Activated CD4-positive, alpha-beta T cell treated with anti-CD3 and anti-CD28 coated beads for 1 hour (primary cell): ENCODE measurements at places on chromosomes 16 and 17.

GRCh38 chr16:73196670-73197069, 148.7 kb upstream of the ZFHX3 start:
- no peak for DNase-seq

DNA sequence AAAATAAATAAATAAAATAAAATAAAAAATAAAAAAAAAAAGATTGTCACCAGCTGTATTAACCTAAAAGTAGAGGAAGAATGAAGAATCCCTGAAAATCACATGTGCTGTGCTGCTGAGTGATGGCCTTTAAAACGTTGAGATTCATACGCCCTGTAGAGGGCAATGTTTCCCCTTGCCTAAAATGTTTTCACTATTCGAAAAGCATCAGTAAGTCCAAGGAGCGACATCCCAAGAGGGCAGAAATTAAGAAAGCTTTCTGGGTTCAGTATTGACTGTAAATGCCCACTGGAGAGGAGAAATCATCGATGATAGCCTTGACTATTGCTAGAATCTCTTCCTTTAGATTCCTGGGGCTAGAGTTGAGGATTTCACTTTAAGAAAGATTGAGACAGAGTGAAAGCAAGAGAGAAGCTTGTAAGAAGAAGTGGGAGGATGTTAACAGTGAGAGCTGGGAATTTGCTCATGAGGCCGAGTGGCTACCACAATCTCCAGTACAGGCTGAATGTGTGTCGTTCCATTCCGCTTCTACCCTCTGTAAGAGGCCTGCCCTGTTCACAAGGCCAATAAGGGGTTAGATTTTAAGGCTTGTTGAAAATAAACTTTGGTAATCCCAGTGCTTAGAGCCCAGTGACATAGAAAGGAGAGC, 170.8 kb upstream of the FAM20A start:
- no peak for DNase-seq

- DNase-seq, result no peak
Measured at GRCh38 chr16:57058291-57058861, 34.0 kb upstream of the CPNE2 start.

GRCh38 chr17:34840750-34841149, 120.5 kb downstream of the CCT6B start:
- no peak for DNase-seq

- DNase-seq, result no peak
Measured at GRCh38 chr16:85689285-85689949, 663 bp upstream of the GINS2 start.

GRCh38 chr17:4006165-4006589, 41.9 kb upstream of the ATP2A3 start:
- DNase-seq, result no peak

- no peak for DNase-seq
Measured at GRCh38 chr16:9362050-9362449, 270.6 kb downstream of the HAPSTR1 start.

- DNase-seq, result no peak
Measured at GRCh38 chr17:57706761-57707160, 38.3 kb downstream of the CCDC182 start.

- DNase-seq, result no peak
Measured at GRCh38 chr17:10605221-10605783, 51.8 kb downstream of the MYH3 start.

GRCh38 chr17:79785900-79786810, 8.2 kb downstream of the CBX2 start:
- DNase-seq, result no peak

- no peak for DNase-seq
Measured at GRCh38 chr16:52499060-52499440, 47.9 kb downstream of the TOX3 start.

DNA sequence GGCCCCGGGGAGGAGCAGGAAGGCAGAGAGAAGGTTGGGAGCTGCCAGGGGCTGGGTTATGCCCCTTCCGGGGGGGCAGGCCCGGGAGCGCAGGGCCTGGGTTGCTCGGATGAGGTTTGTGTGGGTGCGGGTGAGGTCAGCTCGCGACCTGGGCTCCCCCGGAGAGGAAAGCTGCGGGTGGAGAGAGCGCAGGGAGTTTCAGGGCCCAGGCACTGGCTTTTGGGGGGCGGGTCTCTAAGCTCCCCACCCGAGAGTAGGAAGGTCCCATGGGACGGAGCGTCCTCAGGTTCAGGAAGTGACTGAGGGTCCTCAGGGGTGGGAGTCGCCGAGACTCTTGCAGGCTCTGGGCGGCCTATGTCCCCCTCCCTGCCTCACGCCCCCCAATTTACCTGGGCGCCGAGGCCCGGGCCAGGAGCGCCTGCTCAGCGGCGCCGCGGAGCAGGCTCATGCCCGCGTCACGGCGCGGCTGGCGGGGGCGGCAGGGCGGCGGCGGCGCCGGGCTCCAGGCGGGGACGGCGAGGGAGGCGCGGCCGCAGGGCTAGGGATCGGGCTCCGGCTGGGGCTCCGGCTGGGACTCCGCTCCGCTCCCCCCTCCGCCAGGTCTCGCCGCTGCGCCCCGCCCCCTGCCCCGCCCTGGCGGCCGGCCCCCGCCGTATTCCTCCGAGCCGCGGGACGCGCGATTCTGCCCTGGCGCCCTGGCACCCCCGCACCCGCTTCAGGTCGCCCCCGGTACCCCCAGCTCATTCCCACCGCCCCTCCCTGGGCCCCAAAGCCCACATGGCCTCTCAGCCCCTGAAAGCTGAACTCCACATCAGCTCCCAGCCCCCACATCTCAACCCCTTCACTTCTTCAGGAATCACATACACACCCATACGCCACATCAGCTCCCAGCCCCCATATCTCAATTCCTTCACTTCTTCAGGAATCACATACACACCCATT, at the start of gene DOK4:
Gene DOK4 (minus strand): TSS at position 578 of the 942 bp plus-strand sequence. CDS start 6,986 bp downstream, outside the sequence.
- DNase-seq, result peak; percentile 69

DNA sequence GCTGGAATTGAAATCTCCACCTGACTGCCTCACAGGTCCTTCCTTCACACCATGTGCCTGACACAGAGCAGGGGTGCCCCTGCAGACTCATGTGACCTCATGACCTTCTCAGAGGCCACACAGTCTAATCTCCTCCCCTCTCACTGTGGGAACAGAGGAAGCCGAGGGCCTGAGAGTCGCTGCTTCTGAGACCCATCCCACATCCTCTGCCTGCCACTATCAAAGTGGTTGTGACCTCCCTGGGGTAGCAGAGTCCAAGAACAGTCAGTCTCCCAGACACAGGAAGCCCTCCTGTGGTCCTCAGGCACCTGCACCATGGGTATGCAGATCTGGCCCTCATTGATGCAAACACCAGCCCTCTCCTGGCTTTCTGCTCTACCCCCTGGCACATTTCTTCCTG, 78.5 kb downstream of the RAB11FIP4 start:
- DNase-seq, result no peak

GRCh38 chr17:40730970-40731369, 24.2 kb downstream of the KRT25 start:
- DNase-seq, result no peak

DNA sequence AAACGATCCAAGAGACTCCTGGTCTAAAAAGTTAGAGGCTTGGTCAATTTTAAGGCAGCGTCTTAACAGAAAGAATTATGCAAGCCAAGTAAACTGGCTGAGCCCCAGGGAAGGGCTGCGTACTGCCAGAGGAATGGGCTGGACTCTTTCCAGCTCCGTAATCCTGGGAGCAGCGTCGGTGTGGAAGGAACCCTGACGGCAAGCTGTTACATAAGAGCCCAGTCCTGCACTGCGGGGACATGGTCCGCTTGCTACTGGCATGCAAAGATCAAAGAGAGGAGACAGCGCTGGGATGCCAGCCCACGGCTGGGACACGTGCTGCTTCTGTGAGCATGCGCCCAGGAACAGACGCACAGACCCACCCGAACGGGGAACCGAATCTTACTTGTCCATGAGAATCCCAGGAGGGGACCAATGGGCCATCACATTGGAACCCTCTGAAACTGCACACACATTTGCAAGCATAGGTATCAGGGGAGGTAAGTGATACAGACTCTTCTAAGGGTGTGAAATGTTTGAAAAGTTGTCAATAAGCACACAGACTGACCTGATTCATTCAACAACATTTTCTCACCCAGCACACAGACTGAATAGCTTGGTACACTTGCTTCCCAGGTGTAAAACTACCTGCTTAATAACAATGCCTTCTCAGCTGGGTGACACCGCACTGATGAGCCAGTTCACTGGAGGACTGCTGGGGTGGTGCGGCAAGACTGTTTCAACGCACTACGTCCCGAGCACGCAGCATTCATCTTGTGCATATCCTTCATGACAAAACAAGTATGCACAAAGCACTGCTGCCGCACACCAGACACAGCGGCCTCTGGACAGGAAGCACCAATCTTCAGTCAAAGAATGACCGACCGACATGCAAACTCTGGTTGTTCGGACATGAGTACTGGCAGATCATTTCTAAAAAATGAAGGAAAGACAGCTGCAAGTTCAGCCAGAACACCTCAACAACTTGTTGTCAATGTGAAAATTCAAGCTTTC, 94.9 kb downstream of the ANKRD11 start:
- DNase-seq, result no peak

GRCh38 chr16:88754912-88755744, 29.9 kb downstream of the PIEZO1 start:
- DNase-seq, result no peak

DNA sequence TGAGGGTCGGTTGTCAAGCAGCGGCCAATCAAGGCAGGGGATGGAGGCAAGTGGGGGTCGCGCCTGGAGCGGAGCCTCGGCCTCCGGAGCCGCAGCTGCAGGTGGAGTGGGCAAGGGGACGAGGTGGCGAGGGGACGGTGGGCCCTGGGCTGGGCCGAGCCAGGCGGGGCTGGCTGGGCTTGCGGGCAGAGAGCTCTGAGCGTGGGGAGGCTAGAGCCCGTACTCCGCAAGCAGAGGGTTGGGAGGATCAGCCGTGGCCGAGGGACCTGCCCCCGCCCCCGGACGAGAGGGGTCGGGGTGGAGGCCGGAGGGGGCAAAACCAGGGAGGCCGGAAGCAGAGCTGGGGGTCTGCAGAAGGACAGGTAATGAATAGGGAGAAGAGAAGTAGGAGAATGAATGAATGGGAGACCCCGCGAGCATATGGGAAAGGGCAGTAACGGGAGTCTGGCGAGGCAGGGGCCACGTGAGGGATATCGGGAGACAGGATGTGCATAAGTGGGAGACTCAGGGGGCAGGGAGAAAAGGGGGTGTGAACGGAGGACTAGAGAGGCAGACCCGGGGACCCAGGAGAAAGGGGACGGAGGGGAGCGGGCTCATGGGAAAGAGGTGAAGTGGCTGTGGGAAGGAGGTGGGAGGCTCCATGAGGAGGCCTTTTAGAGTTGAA, at the start of gene KATNB1:
Gene KATNB1 (plus strand): TSS at position 16 of the 664 bp plus-strand sequence. CDS start 1,474 bp downstream, outside the sequence.
- DNase-seq, result no peak

DNA sequence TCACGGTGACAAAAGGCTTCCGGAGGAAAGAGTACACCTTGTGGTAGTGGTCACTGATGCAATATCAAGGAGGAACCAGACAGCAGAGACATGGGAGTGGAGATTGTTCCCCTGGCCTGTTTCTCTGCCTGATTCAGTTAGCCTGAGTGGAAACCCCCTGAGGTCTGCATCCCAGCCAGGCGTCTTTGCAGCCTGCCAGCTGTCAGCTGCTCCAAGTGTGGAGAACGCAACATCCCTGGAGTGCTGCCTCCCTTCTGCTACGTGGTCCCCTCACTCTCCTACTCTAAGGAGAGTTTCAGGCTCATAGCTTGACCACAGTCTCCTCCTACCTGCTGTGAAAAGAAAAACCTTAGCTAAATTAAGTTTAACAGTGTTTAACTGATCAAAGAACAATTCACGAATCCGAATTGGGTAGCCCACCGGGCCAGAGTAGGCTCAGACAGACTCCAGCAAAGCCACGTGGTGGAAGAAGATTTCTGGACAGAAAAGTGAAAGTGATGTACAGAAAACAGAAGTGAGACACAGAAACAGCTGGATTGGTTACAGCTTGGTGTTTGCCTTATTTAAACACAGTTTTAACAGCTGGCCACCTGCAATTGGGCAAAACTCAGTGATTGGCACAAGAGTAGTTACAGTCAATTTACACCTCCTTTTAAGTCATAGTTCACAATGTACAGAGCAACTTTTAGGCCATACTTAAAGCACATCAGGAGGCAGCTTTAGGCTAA, 188.6 kb downstream of the DNAH9 start:
- DNase-seq, result no peak

DNA sequence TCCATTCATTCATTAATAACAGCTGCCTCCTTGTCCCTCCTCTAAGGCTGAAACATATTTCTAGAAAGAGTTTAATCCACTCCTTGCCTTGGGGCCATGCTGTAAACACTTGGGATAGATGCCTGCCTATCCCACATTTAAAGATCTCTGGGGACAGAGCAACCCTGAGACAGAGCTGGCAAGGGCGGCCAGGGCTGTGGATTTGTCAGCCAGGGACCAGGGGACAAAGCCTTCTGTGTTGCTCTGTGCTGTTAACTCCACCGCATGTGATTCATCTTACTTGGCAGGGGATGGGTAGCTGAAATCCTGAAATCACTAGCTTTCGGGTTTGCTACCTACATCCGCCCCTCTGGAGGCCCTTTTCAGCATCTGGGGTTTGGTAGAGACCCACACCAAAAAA, 392.9 kb downstream of the SLC39A11 start:
- no peak for DNase-seq

DNA sequence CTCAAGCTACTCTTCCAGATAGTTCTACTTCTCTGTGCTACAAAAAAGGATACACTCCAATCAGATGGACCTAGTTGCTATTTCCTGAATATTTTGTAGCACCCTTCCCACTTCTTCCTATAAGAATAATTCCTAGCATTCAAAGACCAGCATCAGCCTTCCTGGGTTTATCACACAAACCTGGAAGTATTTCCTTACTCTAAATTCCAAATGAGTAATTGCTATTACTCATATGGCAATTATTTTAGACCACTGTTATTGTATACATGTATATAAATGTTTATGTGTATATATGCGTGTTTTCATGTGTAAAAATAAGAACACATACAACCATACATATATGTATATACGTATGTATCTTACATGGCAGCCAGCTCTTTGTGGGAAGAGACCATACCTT, 130.6 kb downstream of the MYO1D start:
- no peak for DNase-seq

DNA sequence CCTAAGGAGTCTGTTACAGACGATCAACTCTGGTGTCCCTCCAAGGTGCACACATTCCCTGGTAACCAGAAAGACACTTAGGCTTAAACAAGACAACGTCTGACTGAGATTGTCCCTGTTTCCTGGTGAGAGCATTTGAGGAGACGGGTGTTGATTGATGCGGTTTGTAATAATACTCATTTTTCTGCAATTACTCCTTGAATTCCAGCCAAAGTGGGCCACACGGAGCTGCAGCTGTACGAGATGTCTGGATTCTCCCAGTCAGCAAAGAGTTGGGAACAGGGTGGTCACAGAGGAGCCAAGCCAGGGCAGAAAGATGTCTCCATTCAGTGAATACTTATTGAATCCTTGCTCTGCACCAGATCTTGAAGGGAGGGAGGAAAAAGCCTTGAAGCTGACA, 30.9 kb upstream of the CES5A start:
- no peak for DNase-seq

DNA sequence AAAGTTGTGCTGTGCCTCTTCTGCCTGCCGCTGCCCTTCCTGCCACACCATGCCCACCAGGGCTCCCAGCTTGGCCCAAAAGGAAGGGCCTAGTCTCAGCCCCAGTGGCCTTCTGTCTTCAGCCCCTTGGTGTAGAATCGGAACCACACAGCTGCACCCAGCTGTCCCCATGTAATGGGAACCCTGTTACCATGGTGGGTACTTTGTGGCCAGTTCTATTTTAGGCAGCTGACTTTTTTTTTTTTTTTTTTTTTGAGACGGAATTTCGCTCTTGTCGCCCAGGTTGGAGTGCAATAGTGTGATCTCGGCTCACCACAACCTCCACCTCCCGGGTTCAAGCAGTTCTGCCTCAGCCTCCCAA, 163.3 kb upstream of the GSE1 start:
- DNase-seq, result no peak
